ENCODE measurements at places on chromosomes 2 and 18. TPM values are rescaled to one million over a fixed set of nuclear protein-coding genes. Genes with fewer than 3 reads are reported as not detected.

- no peak overlapping the region for H3K4me3 ChIP-seq
- no peaks in the 10 kb centered on the region for H3K4me1 ChIP-seq
- H3K27ac ChIP-seq = no peak overlapping the region
- no peaks in the 10 kb centered on the region for H3K27me3 ChIP-seq
Measured at GRCh38 chr18:5851998-5852397, 43.3 kb downstream of the TMEM200C start.

- no peak for DNase-seq
- no peak overlapping the region for H3K4me3 ChIP-seq
- H3K27me3 ChIP-seq = no peaks in the 10 kb centered on the region
- H3K4me1 ChIP-seq = no peaks in the 10 kb centered on the region
Measured at GRCh38 chr2:120418174-120418787, 72.3 kb downstream of the INHBB start.

DNA sequence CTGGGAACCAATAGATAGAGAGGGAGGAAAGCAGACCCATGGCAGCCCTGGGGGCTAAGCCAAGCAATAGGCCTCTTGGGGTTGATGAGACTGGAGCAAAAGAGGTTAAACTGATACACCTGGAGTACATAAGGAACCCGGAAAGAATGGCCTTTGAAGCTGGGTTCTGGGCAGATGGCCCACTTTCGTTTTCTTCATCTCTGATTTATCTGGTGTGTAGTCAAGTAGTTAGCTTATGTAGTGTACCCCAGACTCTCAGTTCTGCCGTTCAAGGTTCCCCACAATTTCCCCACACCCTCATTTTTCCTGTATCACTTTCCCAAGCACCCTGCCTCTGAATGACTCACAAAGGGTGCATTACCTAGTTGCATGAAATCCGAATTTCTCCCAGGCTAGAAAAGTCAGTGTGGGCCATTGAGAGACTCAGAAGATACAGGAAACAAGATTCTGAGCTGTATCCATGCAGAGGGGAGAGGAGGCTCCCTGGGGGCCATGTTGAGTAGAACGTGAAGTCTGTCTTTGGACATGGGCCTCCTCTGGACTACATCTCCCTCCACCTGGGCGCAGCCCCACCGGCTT is 235.0 kb downstream of the LOXHD1 start:
- H3K27me3 ChIP-seq = no peaks in the 10 kb centered on the region
- no peak overlapping the region for H3K27ac ChIP-seq
- no peaks in the 10 kb centered on the region for H3K36me3 ChIP-seq

Gene IL36G
- total RNA-seq = not detected
